Posterior vena cava (tissue), 2 donors: ENCODE measurements at places on chromosomes 5 and 9. TPM values are rescaled to one million over a fixed set of nuclear protein-coding genes. Genes with fewer than 3 reads are reported as not detected.

The CDKN2B gene
- total RNA-seq, result 7.1 TPM

The SH2D3C gene
- 18.9 TPM for total RNA-seq

The ADRA1B gene
- 8.0 TPM for total RNA-seq

The NR2F1 gene
- 31.5 TPM for total RNA-seq

The ROR2 gene
- 28.4 TPM for total RNA-seq

The BHMT2 gene
- total RNA-seq, result 36.3 TPM

The PKD2L2 gene
- total RNA-seq, result not detected

The GRM6 gene
- total RNA-seq, result not detected

The TOPORS gene
- 14.1 TPM for total RNA-seq

The ANKRD20A1 gene
- total RNA-seq, result 2.0 TPM

The TMEM171 gene
- total RNA-seq, result not detected

The NFIB gene
- total RNA-seq, result 230 TPM

The POLE3 gene
- 24.3 TPM for total RNA-seq

DNA sequence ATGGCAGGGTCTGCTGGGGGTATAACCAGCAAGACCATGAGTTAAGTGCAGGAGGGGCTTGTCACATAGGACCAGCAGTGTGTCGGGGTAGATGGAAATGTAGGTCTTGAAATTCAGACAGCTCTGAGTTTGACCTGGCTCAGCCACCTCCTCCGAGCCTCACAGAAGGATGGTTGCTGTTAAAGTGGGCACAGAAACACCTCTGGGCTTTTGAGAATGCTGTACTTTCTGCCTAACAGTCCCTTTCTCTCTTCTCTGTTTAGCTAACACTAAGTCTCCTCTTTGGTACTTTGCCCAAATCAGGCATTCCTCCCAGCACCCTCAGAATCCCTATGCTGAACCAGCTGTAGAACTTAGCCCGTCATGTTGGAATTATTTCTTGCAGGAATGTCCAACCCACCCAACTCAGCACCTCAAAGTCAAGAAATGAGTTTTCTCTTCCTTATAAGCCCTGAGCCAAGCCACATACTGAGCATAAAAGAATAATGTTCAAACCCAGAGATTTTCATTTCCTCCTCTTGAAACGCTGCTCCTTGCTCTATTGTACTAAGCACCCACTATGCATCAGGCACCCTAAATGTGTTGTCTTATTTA is 41.7 kb upstream of the MATR3 start:
- DNase-seq, result no peak

GRCh38 chr5:180801596-180802324 is 846 bp downstream of the MGAT1 start:
- DNase-seq, result no peak

DNA sequence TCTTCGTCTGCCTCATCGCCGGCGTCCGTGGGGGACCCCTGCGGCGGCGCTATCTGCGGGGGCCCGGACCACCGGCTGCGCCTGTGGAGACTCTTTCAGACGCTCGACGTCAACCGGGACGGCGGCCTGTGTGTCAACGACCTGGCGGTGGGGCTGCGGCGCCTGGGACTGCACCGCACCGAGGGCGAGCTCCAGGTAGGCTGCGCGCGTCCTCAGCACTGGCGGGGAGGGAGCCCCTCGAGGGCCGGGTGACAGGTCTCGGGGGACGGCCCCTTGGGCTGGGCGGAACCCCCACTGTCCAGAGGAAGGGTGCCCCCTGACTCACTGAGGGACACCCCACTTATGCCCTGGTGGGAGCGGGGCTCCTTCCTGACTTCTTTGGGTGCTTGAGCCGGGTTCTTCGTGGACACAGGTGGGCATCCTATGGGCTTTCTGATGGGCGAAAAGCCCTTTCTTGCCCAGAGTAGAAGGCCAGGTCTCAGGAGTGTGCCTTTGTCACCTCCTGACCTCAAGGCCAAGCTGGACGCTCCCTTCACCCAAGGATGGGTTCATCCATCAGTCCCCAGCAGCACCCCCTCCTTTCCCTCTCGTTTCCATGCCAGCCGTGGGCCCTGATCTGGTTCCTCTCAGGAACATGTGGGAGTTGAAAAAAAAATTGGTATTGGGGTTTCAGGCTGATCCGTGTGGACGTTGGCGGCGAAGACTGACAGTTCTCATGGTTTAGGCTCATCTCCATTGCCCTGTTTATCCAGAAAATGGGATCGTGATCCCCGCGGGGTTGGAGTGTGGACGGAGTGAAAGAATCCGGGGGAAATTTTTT is 564 bp downstream of the SLC25A25 start:
- no peak for DNase-seq

- DNase-seq, result no peak
These were observed 87.9 kb upstream of the FSTL4 start for GRCh38 chr5:133700251-133700650.

GRCh38 chr5:158700231-158701006 is 399.3 kb downstream of the EBF1 start:
- no peak for DNase-seq

GRCh38 chr5:98258939-98259338 is 514.5 kb upstream of the RGMB start:
- peak; percentile 43 for DNase-seq

- no peak for DNase-seq
These were observed 47.7 kb downstream of the CNTRL start for GRCh38 chr9:121122246-121123032.

GRCh38 chr5:32223972-32224609 is 50.0 kb upstream of the GOLPH3 start:
- no peak for DNase-seq

- DNase-seq, result no peak
These were observed 22.9 kb upstream of the ROPN1L start for GRCh38 chr5:10418654-10419345.

- DNase-seq, result no peak
These were observed 444.1 kb upstream of the TLE4 start for GRCh38 chr9:79127661-79128060.

DNA sequence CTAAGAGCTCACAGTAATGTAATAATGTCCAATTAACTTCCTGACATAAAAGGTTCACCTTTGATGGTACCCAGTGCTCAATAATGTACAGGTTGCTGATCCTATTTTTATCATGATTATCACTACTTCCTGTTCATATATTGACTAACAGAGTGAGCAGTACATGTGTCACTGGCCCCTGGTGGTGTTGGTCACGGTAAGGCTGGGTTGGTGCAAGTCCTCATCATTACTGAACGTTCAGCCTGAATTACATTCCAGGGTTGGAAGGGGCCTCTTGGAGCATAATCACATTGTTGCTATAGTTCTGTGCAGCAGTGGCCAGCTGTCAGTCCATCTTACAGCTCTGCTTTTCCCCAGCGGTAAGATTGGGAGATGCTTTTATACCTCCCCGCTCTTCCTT is 24.2 kb upstream of the CKMT2 start:
- no peak for DNase-seq

- peak; percentile 56 for DNase-seq
These were observed 110.6 kb downstream of the ADAMTS2 start for GRCh38 chr5:179234563-179235135.

DNA sequence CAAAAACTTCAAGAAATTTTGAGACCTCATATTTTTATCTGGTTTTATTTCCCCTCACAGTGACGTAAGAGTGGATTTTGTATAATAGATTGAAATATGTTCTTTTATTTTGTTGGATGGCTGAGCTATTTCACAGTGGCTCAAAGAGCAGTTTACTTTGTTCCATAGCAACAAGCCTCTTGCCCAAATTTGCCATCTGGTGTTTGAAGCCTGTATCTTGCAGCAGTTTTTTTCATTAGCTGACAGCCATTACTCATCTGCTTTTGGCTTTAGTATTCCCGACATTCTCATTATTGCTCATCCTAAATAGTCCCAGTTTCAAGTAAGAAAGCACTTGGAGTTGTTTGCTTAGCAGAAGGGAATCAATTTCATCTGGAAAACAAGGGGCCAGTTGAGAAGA is 36.3 kb downstream of the GDA start:
- DNase-seq, result no peak

- DNase-seq, result no peak
These were observed 126.1 kb upstream of the WWC1 start for GRCh38 chr5:168165221-168165914.

DNA sequence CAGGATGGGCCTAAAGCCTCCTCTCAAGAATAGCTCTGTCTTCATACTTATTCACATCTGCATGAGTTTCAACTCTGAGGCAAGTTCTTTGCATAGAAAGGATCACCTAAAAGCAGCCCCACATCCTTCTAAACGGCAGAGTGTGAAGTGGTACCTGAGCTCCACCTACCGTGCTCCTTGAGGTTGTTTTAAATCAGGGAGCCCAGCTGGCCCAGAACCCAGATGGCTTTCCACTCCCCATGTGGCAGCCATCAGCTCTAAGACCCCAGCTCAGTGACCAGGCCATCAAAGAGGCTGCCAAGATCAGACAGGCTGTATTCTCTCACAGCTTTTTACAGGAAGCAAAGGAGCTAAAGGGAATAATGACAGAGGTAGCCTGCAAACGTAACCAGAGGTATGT is 299.3 kb downstream of the RASEF start:
- DNase-seq, result no peak

- DNase-seq, result no peak
These were observed 599 bp downstream of the NMRK1 start for GRCh38 chr9:75087289-75087823.

DNA sequence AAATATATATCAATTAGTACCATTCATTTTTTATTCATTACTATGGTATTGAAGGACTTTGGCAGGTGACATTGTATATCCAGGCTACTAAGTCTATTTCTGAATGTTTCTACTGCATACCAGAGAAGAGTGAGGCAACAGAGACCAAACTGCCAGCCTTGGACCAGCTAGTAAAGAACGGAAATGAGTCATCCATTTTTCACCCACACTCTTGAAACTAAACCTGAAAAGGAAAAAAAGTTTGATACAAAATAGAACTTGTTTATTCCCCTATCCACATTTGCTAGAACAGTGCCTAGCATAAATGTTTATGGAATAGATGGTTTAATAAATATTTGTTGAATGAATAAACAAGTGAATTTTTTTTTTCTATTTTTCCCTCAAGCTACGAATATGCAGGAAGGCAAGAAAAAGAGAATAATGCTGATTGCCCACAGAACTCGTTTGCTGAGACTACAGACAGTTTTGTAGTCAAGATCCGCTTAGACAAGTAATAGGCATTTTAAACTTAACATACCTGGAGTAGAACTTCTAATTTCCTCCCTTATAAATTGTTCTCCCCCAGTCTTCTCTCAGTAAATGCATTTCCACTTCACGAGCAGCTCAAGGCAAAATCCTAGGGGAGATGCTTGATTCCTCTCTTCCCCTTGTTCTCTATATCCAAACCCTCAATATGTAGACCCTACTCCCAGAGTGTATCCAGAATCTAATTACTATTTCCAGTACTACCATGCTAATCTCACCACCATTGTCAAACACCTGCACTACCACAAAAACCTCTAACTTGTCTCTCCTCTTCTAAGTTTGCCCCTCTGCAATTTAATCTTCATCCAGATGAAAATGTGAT is 146.2 kb upstream of the RASA1 start:
- no peak for DNase-seq

DNA sequence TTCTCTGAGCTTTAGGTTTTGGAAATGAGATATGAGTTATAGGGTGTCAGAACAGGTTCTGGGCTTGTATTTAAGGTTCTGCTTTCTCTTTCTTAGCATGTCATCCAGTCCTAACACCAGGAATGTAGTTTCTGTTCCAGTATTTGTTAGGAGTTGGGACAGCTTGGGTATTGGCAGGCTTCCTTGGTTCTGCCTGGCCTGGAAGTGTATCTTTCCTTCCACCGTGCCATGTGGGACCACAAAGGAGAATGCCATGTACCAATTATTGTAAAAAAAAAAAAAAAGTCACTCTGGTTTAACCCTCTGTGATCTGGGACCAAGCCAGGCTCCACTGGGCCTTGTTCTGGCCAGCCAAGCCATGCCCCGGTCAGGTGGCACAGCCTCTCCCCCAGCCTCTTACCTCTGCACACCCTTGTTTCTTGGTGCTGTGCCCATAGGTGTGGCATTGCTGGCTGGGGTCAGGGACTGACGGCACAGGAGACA is 47.8 kb downstream of the ARHGAP26 start:
- DNase-seq, result no peak

GRCh38 chr9:91151718-91152095 is 210.0 kb downstream of the AUH start:
- no peak for DNase-seq

DNA sequence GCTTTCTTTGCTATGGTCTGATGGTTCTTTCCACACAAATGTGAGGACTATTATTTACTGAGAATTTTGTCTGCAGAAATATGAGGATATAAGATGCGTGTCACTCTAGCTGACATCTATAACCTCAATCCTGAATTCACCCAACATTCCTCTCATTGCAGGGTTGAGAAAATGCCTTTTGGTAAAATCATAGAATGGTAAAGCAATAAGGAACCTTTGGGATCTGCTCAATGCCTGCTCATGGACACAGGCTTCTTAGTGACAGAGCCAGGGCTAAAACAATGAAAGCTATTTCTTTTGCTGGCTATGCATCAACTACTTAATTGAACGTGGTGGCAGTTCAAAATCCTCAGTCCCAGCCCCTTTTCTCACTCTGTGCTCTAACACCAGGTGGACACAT is 199.6 kb downstream of the GAS1 start:
- no peak for DNase-seq

- DNase-seq, result no peak
These were observed 110.6 kb downstream of the EBF1 start for GRCh38 chr5:158988987-158989730.

DNA sequence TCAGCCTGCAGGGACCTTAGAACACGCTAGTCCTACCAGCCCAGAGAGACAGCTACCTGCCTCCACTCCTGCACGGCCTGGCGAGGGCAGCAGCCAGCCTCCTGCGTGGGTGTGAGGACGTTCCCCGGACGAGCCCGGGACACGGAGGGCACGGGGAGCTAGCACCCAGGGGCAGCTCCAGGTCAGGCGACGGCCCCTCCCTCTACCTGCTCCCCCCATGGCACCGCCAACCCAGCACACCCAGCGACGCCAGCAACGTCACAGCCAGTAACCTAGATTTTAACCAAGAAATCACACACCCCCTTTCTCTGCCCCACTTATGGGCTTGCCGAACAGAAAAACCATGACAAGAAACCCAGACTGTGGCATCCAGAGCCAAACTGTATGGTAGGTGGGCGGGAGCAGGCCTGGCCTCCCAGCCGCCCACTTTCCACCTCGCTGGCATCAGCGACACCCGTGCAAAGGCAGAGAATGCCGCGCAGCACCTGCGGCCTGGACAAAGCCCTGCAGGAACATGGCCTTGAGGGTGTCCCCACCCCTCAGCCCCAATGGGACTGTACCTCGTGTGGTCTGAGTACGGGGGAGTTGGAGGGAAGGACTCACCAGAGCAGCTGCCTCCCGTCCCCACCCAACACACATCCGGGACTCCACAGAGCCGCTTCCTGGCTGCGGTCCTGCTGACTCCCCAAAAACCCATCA is 47.9 kb downstream of the NACC2 start:
- peak; percentile 80 for DNase-seq

- DNase-seq, result no peak
These were observed 3.5 kb downstream of the MSANTD3 start for GRCh38 chr9:100430286-100430940.

- no peak for DNase-seq
These were observed 12.7 kb upstream of the TRIM32 start for GRCh38 chr9:116674210-116674980.

GRCh38 chr9:27209034-27209433 is 87.9 kb downstream of the EQTN start:
- DNase-seq, result no peak
